ENCODE measurements at places on chromosomes 3 and 15.

DNA sequence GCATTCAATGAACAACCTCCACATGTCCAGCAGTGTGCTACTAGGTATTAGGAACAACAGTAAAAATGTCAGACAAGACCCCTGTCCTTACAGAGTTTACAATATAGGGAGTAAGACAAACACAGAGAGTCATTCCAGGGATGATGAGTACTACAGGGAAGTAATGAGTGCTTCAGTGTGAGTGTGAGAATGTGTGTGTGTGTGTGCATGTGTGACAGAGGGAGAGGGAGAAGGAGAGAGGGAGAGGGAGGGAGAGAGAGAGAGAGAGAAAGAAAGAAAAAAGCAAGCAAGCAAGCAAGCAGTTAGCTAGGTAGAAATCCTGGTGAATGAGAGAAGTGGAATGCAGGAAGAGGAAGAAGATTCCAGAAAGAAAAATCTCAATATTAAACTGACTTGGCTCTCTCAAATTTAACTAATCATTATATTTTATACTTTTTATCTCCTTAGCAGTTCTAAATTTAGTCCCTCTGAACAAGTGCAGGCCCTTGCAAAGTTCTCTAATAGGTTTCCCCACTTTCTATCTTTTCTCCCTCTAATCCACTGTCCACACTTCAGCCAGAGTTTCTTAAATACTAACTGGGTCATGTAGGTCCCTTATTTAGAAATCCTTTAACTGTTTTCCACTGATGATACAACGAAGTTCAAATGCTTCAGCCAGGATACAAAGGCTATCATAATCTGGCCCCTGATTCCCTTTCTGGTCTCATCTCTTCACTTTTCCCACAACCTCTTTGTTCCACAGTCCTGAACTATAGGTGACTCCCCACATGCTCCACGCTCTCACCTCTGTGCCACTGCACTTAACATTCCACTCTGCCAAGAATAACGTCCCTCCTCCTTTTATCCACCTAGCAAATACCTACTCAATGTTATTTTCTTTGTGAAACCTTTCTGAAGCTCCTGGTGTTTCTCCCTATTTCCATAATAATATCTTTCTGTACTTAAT, 10.3 kb downstream of the DCBLD2 start:
- no peak for DNase-seq

DNA sequence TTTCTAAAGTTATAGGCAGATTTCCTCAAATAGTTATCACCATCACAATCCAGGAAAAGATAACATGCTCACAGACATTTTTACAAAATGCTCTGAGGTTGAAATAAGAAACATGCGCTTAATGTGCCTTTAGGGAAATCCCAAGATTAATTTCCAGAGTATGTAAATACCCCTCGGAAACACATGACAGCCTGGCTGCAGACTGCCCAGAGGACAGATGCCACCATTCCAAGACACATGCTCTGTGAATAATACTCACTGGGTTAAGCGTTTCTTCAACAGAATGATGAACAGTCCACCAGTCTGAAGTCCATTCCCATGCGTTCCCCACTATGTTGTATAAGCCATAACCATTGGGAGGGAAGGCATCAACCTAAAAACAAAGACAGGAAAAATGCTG, 56.5 kb downstream of the SUMF1 start:
- no peak for DNase-seq

- DNase-seq: no peak
Observed at GRCh38 chr15:69557707-69558409, 105.2 kb downstream of the RPLP1 start.

DNA sequence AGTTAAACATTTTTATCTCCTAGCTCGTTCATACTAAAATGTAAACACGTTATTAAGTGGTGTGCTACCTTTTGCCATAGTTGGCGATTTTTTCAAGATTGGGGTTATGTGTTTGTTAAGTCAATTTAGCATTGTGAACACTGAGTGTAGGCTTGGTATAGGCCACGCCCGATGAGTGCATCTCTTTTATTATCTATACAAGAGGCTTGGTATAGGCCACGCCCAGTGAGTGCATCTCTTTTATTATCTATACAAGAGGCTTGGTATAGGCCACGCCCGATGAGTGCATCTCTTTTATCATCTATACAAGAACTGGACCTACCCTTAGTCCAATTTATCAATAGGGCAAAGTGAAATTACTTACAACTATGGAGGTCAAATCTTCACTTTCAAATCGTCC, 70.4 kb downstream of the NIPA2 start:
- DNase-seq: no peak

- no peak for DNase-seq
Observed at GRCh38 chr3:18765161-18765560, 340.0 kb upstream of the SATB1 start.

DNA sequence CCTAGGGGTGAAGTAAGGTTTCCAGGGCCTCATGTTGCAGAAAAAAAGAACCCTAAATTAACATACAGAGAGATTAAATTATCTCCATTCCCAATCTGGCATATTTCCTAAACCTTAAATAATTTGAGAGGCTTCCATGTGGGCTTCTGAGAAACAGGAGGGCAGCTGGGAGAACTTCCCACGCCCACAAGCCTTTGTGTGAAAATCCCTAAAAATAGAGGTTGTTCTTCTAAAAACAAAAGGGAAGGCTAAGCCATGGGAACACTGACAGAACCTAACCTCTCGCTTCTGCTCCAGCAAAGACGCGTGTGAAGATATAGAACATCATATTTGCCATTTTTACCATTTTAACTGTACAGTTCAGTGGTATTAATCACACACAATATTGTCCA, 812 bp upstream of the SLC12A8 start:
- DNase-seq: no peak

GRCh38 chr3:160402221-160403027, 3.0 kb downstream of the SMC4 start:
- no peak for DNase-seq

GRCh38 chr3:35120026-35120425, 519.3 kb upstream of the ARPP21 start:
- DNase-seq: no peak

DNA sequence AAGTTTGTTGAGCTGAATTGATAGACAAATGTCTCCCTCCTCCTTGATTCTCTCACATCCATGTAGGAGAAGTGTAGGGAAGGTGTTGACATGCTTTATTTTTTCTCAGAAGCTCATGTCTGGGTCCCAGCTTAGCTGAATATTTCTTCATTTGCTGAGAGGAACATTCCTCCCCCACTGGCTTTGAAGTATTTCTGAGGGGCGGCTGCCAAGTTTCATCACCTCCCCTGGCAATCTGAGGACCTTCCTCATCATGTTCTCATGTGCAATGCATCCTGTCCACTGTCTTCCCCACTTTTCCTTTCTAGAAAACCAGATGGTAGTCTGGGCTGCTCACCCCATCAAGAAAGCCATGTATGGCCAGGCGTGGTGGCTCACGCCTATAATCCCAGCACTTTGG, 168.9 kb upstream of the RGMA start:
- DNase-seq: no peak

DNA sequence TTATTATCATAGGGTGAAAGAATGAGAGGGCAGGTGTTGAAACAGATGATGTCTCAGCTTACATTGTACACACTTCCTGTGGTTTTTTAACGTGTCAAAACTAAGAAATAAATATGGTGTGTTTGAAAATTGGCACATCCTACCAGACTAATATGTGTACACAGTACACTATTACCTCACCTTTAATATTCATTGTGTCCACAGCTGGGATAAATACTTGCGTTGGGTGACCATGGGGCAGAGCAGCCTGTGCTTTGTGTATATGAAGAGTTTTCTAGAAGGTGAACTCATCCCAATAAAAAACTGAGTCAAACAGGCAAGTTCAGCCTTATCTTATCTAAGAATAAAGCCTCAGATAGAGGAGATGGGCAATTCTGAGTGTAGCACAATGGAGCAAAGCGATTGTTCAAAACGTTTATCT, 17.3 kb downstream of the SUCNR1 start:
- no peak for DNase-seq

GRCh38 chr3:146873748-146874147, 268.6 kb upstream of the PLSCR5 start:
- DNase-seq: no peak

- DNase-seq: no peak
Observed at GRCh38 chr3:176611703-176612102, 585.6 kb downstream of the TBL1XR1 start.

DNA sequence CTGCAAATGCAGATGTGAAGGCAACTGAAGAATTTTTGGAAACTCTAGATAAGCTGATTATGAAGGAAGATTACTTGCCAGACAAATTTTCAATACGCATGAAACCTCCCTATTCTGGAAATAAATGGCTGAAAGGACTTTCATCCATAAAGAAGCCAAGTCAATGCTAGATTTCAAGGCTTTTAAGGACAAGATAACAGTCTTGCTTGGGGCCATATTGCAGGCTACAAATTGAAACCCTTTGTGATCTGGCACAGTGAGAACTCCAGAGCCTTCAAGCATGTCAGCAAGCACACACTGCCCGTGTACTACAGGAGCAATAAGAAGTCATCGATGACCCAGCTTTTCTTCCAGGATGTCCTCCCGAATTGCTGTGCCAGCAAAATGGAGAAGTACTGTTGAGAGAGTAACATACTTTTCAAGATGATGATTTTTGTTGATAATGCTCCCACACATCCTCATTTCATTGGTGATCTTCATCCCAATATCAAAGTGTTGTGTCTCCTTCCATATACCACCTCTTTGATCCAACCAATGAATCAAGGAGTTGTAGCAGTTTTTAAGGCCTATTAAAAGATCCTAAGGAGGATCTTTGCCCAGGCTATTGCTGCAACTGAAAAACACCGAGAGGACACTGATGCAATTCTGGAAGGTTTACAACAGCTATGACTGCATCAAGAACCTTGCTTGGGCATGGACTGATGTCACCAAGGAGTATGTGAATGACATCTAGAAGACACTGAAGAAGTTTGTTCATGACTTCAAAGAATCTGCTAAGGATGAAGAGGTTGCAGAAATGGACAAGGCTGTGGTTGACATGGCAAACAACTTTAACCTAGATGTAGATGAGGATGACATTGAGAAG, 20.3 kb downstream of the CALML4 start:
- DNase-seq: no peak

- DNase-seq: no peak
Observed at GRCh38 chr3:37447732-37448131, 273.4 kb upstream of the LRRFIP2 start.

DNA sequence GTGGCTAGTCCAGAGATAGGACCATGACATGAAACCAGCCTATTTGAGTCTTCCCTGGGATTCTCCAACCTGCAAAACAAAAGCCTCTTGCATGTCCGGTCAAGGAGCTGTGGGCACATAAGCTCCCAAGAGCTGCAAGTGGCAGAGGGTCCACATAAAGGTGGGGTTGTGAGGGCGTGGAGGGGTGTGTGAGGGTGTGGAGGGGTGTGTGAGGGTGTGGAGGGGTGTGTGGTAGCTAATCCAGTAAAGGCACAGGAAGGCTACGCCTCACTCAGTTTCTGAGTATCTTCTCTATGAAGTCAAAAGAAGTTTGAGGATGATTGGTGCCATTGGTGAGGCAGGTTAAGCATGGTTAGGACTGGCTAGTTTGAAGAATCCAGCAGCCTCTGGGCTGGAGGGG, 259.4 kb upstream of the NSMCE3 start:
- no peak for DNase-seq

- DNase-seq: no peak
Observed at GRCh38 chr3:124557433-124558232, 172.6 kb upstream of the UMPS start.

- no peak for DNase-seq
Observed at GRCh38 chr15:58738046-58738707, 11.3 kb downstream of the ADAM10 start.

- no peak for DNase-seq
Observed at GRCh38 chr3:10137178-10137577, 4.4 kb upstream of the VHL start.

- DNase-seq: no peak
Observed at GRCh38 chr3:7760718-7761117, 740.9 kb upstream of the LMCD1 start.

Measured in cerebellum (tissue), 4 donors.